Activated CD8-positive, alpha-beta memory T cell treated with anti-CD3 and anti-CD28 coated beads for 1 hour (primary cell): ENCODE measurements at places on chromosomes 12 and 14.

DNA sequence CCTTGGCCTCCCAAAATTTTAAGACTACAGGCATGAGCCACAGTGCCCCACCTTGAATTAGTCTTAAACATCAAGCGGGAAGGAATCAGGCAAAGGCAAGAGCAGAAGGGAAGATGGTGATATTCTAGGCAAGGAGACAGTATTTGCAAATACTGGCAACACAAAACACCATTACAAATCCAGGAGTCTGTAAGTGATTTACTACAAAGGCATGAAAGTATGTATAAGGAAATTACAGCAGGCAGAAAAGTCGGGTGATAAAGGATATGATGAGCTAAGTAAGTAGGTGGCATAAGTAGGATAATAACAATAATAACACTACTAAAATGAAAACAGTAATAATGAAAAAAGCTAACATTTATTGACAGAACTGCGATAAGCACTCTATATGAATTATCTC lies 28.5 kb downstream of the FMNL3 start:
- no peak for DNase-seq

DNA sequence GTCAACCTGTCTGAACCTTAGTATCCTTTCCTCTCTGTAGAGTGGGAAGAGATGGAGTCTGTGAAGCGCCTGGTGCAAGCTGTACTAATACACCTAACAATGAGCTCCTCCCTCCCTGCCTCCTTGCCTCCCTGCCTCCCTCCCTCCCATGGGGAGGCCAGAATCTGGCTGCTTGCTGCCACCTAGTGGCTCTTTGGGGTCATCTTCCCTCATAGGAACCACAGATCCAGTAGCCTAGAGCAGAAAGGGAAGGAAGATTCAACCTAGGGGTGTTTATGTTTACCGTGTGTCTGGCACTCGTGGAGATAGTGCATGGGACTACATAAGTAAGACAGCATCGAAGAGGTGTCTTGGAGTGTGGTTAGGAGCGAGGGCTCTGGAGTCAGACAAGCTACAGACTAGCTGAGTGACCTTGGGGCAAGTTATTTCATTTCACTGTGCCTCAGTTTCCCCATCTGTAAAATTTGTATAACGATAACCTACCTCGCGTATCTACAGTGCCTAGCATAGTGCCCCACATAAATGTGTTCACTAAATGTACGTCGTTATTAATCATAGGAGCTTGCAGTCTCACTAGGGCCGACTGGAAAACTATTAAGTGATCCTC lies 35.5 kb upstream of the TSPAN9 start:
- DNase-seq = no peak

DNA sequence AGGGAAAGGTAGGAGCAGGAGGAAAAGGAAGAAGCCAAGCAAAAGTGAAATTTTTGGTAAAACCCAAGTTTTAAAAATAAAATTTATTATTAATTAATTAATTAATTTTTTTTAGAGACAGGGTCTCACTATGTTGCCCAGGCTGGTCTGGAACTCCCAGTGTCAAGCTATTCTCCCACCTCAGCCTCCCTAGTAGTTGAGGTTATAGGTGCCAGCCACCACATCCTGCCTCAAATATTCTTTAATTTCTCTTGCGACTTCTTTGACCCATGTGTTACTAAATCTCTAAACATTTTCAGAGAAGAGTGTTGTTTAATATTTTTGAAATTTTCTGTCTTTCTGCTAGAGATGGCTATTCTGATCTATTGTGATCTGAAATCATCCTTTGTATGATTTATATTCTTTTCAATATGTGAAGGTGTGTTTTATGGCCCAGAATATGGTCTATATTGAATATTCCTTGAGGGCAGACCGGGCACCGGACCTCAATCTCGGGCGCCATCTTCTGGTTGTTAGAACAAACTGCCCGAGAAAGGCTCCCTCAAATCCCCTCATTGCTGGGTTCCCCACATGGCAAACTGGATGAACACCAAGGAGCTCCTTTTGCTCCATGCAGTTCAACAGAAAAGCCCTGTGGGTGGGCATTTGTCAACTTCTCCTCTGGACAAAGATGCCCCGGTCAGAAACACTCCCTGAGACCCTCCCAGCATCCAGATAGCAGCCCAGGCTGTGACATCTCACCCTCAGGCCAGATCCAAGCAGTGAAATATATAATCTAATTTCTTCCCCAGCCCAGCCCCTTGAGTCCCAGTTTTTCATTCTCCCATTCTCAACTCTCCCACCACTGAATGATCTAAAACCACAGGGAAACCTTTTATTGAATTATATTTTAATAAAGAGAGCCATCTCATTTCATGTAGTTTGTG lies 110.5 kb downstream of the ASCL4 start:
- DNase-seq = no peak

DNA sequence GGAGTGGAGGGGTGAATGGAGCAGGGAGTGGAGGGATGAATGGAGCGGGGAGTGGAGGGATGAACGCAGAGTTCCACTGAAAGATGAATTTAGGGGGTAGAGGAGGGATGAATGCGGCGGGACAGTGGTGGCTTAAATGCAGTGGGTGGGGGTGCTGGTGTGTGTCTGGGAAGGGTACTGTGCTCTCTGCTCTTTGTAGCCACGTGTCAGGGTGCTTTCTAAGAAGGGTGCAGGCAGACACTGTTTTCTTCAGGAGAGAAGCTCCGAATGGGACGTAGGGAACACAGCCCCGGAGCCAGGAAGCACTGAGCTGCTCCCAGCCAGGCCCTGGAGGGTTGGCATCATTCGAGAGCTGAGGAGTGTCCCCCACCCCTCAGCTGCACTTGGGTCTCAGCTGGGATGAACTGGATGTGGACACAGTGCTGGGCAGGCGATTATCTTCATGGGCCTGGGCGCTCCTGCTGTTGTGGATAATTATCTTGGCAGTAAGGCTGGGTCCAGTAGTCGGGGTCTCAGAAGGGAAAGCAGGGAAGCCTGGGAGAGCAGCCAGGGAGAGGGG lies 9.5 kb upstream of the CEP170B start:
- DNase-seq = no peak

DNA sequence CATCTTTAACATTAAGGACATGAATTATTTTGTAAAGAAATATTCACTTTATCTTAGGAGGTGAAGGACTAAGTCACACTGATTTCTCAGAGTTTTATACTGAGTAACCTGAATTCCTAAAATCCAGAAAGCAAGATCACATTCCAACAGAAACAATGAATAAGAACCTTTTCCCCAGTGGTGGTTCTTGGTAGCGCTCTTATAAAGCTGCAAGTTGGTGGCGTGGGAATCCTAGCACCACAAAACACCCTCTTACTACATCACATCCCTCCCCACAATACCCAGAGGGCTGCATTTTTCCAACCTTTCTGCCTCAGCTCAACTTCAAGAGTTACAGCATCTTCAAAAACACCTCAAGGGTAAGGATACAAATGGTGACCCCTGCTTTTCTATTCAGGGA lies 44.0 kb upstream of the SMUG1 start:
- DNase-seq = no peak

DNA sequence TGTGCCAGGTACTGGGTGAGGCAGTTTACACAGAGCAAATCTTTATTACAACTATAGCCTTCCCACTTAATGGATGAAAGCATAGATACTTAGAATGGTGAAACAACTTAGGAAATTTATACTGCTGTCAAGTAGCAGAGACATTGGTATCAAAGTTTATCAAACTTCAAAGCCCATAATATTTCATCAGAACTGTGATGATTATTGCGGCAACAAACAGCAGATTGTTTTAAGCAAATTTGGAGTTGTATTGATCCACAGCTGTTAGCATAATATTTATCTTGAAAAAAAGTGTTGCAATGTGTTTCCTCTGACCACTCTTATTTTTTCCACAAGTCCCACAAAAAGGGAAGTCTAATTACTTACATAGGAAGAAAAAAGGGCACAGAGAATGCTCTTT lies 2.0 kb upstream of the SLCO1B3 start:
- DNase-seq = no peak

GRCh38 chr12:14927267-14927666 lies 11.1 kb downstream of the ERP27 start:
- no peak for DNase-seq

GRCh38 chr12:64716839-64717455 lies 42.3 kb downstream of the GNS start:
- DNase-seq = no peak

- DNase-seq = no peak
These were observed 1.4 kb upstream of the TBX3 start for GRCh38 chr12:114685320-114685781.

GRCh38 chr14:91341751-91342154 lies 75.9 kb downstream of the CCDC88C start:
- no peak for DNase-seq

DNA sequence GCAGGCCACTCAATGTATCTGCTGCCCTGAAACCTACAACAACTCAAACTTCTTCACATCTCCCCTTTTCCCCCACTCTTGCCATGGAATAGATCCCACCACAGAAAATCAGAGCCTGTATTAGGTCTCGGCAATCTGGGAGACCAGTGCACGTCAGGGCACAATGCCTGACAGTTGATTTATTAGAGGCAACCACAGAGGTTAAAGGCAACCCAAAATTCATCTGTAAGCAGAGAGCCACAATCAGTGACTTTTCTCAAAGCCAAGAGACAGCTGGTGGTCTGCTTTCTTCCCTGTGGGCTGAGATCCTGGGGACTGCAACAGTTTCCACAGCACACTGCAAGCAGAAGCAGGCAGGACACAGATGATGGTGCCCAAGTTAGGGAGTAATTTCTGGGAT lies 169.0 kb upstream of the NTF3 start:
- DNase-seq = no peak

DNA sequence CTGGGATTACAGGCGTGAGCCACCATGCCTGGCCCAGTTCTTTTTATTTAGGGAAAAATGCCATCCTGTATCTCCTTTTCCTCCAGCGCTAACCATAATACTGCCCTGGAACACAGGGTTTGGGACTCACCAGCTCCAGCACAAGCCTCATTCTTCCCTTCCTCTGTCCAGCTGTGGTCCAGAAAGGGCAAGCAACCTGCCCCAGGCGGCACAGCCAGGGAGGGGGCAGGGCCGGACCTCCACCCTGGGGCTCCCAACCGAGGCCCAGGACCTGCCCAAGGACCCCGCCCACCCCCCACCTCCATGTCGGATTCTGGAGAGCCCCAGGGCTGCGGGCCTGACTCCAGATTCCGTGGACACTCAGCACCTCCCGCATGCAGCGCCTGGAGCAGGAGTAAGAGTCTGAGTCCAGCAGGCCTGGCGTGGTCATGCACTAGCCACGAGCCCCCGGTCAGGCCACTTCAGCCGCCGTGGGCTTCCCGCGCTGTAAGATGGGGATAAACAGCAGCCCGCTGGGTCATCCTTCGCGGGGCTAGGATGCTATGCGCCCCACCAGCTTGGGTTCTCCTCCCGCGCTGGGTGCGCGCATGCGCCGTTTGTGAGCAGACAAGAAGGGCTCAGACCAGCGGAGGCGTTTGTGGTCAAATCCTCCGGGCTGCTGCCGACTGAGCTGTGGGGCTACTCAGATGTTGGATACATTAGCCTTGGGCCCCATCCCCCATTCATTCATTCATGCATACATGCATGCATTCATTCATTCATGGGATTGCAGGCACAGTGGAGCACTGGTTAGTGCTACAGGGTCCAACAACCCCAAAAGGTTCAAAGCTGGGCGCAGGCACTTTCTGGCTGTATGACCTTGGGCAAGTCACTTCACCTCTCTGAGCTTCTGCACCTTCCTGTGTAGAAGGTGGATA lies 16.3 kb downstream of the TMEM119 start:
- DNase-seq = no peak

DNA sequence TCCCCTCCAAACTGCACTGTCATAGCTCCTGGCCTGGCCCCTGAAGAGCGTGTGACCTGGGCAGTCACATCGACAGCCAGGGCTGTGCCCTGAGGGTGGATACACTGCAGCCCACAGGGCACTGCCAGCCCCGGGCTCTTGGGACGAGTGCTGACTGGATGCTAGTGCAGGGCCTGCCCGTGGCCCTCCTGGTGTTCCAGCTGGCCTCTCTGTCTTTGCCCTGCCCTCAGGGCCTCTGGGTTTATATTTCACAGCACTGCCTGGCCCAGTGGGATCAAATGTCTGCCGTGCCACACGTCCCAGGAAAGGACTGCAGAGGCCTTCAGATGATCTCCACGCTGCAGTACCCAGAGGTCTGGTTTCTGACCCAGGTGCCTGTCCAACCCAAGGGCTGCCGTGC lies 10.1 kb upstream of the CCDC197 start:
- no peak for DNase-seq

- no peak for DNase-seq
These were observed 9.7 kb downstream of the HVCN1 start for GRCh38 chr12:110679201-110679600.

- DNase-seq = no peak
These were observed 291.9 kb downstream of the FUT8 start for GRCh38 chr14:65704437-65704836.

GRCh38 chr12:64059685-64060084 lies 162.4 kb downstream of the KICS2 start:
- DNase-seq = no peak

DNA sequence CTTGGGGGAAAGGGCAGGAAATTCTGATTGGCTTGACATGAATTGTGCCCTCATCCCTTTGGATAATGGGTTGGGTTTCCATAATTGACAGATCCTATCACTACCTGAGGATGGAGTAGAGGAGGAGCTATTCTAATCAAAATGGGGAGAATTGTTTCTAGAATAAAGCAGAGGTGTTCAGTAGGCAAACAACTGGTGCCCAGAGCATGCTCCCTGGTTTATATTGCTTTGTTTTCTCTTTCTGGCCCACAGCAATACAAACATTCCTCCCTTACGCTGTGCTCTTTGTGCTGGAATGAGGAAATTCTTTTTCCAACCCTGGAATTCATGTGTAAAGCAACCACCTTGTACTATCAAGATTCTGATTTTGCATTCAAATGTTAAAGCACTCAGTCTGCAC lies 147.4 kb downstream of the RASSF9 start:
- DNase-seq = no peak

GRCh38 chr14:81523616-81524015 lies 10.0 kb downstream of the SEL1L start:
- no peak for DNase-seq

DNA sequence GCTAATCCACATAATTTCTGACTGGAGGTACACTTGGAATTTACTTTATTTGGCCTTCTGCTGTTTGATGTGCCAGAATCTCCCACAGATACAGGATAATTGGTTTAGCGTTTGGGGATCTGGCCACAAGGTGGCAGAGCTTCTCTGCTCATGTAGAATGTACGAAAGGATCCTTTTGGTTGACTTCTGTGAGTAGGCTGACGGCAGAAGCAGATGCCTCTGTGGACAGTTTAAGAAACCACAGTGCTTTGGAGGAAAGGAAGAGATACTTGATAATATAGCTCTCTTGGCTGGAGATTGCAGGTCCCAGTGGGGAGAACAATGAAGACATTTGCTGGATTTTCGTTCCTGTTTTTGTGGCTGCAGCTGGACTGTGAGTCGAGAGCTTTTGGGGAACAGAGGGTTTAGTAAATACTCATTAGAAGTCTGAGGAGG lies 75.3 kb upstream of the OR4E1 start:
- no peak for DNase-seq

DNA sequence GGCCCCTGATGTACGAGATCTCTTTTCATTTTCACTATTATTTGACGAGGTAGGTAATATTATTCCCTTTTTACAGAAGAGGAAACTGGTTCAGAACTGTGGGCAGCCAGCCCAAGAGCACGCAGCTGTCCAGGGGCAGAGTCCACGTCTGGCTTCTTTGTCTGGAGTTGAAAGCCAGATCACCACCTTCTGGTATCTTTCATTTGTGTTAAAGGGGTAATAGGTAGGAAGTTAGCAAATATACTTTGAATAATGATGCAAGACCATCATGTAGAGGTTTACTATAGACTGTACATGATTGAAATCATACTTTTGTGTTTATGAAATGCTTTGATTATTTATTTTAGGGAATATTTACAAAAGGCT lies 144.1 kb upstream of the AMIGO2 start:
- DNase-seq = no peak
